ENCODE measurements at places on chromosomes 2 and 18.

GRCh38 chr2:33425586-33426031 lies 50.8 kb upstream of the RASGRP3 start:
- no peak for DNase-seq

- DNase-seq, result no peak
These were observed 16.1 kb upstream of the OTX1 start for GRCh38 chr2:63034526-63034925.

DNA sequence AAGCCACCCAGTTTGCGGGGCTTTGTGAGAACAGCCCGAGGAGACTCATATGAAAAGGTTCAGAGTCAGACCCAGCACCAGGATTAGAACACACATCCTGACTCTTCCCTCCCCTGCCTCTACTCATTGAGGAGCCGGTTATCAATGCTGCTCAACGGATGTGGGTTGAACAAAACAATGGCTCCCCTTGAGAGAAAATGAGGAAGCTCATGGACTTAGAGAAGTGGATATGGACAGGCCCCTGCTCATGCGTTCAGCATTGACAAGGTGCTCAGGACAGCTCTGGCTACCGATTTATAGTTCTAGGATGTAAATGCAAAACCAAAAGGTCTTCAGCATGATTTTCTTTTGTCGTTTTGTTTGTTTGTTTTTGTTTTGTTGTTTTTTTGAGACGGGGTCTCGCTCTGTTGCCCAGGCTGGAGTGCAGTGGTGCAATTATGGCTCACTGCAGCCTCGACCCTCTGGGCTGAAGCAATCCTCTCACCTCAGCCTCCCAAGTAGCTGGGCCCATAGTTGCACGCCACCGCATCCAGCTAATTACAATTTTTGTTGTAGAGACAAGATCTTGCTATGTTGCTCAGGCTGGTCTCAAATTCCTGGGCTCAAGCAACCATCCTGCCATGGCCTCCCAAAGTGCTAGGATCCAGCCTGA lies 32.0 kb upstream of the AGAP1 start:
- DNase-seq, result no peak

DNA sequence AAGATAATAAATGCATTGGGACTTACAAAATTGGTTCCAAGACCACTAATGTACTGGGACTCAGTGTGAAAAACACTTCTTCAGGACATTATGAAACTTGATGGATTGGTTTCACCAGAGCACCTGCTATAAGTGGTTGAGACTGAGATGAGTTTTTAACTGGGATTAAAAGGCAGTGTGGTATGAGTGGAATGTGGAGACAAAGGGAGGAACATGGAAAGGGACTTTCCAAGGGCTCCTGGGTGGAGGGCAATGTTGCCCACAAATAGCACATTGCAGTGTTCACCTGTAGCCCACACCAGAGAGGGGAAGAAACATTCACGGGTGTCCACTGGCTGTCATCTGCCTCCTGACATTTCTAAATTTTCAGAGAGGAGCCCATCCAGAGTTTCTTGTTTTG lies 253.3 kb upstream of the TANK start:
- DNase-seq, result no peak

DNA sequence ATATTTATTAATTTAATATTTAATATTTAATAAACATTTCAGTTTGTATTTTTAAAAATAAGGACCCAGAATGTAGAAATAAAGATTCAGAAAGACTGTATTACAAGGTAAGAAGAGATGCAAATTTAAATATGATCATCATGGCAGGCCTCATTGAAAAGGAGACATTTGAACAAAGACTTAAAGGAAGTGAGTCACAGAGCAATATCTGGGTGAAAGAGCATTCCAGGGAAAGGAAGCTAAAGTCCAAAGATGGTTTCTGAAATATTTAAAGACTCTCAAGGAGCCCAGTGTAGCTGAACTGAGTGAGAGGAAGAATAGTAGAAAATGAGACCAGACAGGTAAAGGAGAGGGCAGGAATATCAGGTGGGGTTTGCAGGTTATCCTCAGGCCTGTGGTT lies 5.9 kb downstream of the SCYGR4 start:
- DNase-seq, result no peak

- DNase-seq, result no peak
These were observed 177.6 kb downstream of the MTX2 start for GRCh38 chr2:176446718-176447414.

DNA sequence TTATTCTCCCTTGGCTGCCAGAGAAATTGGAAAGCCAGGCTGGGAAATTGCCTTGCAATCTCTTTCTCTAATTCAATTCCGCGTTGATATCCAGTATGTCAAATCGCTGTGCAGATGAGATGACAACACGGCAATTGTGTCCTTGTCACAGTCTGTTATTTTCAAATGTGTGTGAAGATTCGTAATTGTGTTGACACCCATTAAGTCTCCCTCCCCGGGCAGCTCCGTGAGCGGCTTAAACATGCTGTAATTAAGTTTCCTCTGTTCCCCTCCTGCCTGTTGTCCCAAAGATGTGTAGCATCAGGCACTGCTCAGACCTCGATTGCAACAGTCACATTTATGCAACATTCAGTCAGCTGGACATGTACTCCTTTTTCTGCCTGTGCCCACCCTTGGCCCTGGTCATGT lies 209.5 kb downstream of the LPIN1 start:
- no peak for DNase-seq

DNA sequence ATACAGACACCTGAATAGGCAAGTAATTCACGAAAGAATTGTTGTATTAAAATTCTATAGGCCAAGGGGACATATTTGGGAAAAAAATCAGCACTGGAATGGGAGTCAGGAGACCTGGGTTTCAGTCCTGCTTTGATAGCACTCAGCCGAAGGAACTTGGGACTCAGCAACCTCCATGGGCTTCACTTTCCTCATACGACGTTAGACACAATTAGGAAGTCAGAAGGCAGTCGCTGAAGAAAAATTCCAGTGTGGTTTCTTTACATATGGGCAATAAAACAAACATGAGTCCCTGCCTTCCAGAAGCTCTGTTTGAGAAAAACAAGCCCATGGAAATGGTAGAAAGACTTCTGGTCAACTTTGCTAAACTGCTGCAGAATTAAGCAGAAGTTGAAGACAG lies 15.1 kb upstream of the CYRIA start:
- no peak for DNase-seq

DNA sequence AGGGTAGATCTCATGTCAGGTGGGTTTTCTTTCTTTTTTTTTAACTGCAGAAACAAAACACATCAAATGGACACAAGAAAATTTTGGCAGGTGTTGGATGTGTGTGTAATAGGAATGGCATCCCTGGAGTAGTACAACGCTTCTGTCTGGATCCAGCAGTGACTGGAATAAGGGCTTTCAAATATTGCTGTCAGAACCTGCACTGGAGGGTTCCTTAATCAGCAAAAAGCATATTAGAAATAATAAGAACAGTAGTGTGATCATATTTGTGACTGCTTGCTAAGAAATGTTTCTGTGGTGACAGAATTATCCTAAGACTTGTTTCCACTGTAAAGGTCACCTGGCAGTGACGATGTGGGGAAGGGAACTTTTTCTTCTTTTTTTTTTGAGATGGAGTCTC lies 30.8 kb downstream of the CREG2 start:
- DNase-seq, result no peak

DNA sequence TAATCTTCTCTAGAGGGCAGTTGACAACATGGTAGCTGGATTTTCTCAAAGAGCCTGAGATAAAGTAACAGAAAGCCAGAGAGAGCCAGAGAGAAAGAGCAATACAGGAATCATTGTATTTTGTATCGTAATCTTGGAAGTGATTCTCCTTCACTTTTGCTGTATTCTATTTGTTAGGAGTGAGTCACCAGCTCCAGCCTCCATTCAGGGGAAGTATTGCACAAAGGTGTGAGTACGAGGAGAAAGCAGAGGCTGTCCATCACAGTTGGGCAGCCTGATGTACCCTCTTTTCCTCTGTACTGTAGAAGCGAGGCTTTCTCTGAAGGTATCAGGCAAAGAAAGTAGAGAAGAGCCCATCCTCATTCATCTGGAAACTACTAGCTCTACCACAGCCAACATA lies 176.8 kb downstream of the KCNS3 start:
- no peak for DNase-seq

DNA sequence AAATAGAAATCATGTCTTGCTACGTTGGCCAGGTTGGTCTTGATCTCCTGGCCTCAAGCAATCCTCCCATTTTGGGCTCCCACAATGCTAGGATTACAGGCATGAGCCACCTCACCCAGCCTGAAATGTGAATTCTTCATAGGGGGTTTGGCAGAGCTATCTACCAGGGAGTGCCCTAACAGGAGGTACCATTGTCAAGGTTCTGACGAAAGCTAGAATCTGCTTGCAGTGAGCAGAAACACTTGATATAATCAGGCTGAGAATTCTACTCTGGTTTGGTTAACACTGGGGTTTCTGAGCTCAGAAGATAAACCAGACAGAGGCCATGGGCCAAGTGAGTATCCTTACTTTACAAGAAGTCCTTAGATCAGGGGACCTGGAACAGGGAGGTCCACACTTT lies 7.2 kb upstream of the LAMA3 start:
- DNase-seq, result no peak

- DNase-seq, result no peak
These were observed 47.7 kb upstream of the CTDP1 start for GRCh38 chr18:79631761-79632446.

- no peak for DNase-seq
These were observed 17.1 kb downstream of the GYPC start for GRCh38 chr2:126672980-126673605.

GRCh38 chr2:124258140-124258880 lies 233.2 kb downstream of the CNTNAP5 start:
- DNase-seq, result no peak

All from effector memory CD4-positive, alpha-beta T cell (primary cell).